ENCODE measurements at places on chromosomes 5 and 9. TPM values are rescaled to one million over a fixed set of nuclear protein-coding genes. Genes with fewer than 3 reads are reported as not detected.

DNA sequence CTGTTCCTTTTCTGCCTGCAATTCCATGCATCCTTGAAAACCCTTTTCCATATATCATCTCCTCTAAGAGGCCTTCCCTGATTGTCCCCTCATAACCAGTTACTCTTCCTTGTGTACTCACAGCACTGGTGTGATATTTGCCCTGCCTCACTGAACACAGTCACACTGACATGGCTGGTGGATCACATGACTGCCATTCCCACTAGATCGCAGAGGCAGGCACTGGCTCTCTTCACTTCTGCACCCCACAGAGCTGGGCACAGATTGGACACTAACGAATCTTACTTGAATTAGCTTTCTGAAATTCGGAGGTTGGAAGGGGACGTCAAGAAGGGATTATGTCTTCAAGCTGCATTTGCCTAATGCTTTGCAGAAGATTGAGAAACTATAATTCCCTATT lies 208.0 kb downstream of the PAPPA start:
- DNase-seq = no peak

GRCh38 chr9:120659209-120659608 lies 55.1 kb downstream of the MEGF9 start:
- no peak for DNase-seq

DNA sequence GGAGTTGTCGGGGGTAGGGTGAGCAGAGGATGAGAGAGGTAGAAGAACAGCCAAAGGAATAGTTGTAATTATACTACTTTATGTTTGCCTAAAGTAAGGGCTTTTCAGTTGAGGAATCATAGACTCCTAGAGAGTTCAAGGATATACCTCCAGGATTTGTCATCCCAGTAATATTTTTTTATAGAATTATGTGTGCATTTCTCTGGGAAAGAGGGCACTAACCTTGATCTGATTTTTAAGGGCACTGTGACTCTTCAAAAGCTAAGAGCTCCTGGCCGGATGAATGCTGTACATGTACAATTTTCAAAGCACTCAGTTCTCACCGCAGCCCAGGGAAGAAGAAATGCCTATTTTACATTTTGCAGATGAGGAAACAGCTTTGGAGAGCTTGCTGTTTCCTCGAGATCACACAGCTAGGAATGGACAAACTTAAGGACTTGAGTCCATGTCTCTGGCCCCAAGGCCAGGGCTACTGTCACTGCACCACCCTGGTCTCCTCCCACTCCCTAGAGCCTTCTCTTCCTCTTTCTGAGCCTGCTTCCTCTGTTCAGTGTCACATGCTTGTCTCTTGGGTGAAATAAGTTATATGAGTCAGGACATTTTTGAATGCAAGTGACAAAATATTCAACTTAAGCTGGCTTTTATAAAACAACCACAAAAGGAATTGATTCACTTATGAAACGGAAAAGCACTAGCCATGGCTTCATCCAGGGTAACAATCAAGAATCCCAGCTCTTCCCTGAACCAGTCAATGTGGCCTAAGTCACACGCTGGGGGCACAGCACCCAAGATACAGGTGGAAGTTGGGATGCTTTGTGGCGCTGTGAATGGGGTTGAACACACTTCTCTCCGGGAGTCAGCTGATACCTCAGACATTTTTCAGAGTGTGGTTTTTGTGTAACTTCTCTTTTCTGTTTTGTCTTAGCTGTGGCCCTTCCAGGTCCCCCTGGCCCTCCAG lies 45.7 kb upstream of the TGFBR1 start:
- DNase-seq = no peak

GRCh38 chr5:151624476-151624875 lies 33.3 kb upstream of the FAT2 start:
- no peak for DNase-seq

DNA sequence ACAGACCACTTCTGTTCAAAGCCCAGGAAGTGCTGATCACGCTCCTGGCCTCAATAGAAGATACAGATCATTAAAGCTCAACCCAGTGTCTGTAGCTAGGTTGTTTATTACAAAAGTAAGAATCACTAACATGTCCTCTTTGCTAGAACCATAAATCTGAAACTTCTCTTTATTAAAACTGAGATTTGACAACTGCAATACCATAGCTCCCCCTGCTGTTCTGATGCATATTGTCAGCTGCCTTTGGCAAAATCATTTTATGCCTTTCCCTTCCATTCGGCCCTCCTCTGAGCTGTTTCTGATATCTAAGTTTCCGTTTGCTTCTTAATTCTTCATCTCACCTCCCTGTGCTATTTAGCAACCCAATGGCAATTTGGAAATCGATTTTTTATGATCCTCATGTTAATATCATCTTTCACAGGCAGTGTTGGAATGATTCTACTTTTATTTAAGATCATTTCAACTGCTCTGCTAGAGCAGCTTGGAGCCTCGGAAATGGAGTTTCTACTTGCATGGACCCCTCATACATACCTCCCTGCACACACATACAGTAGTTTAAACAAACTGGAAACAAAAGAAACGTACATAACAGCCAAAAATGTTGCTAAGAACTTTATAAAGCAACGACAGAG lies 998.8 kb downstream of the MAT2B start:
- DNase-seq = peak; percentile 66

- peak; percentile 95 for DNase-seq
Measured at GRCh38 chr5:157611571-157612476, 36.2 kb upstream of the ADAM19 start.

DNA sequence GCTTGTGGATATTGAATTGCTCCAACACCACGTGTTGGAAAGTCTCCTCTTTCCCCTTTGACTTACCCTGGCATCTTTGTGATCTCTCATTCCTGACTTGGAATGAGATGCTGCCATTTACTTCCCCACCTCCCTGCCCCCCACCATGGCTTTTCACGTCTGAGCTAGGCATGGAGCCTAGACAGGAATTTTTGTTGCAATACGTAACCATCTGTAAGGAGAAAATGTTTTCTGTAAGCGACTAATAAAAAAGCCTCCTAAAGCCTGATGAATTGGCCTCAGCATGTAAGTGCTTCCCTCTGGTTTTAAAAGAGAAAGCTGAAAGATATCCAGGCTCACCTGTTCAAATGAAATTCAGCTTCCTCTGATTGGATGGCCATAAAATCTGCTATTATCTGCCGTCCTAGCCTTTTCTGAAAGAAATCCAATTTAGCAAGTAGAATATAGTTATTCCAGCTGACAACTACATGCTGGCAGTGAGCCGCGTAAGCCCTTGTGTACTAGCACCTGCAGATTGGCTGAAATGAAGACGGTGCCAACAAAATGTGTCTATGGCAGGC lies 200.1 kb downstream of the NSG2 start:
- no peak for DNase-seq

GRCh38 chr5:78787783-78788182 lies 139.2 kb upstream of the LHFPL2 start:
- DNase-seq = no peak

The RETREG1 gene
- 0.16 TPM for total RNA-seq

GRCh38 chr5:30959238-30959637 lies 234.2 kb upstream of the CDH6 start:
- no peak for DNase-seq

DNA sequence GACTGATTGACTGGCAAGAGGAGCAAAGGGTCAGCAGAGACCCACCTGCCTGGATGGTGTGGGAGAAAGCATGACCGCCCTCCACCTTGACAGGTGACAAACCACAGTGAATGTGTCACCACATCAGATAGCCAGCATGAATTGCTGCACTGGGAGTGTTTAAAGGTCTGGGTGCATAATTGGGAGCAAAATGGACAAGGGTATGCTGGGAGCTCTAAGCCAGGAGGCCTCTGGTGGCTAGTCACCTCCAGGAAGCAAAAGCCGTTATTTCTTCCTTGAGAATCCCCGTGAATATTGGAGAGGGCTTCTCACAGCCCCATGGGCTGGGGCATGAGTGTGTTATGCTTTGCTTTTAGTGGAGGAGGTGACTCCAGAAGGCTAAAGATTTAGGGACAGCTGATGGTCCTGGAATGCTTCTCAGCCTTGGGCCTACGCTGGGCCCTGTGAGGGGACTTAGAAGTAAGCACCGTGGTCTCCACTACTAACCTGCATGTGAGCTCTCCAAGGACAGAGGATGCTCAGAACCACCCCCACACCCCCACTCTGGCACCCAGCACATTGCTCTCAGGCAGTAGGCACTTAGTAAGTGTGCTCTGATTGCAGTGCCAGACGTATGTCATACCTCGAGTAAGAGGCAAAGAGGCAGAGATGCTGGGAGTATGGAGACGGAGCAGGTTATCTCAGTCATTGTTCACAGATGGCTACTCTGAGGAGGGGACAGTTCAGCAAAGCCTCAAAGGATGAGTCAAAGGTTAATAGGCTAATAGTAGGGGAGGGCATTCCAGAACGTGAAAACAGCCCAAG lies 9.1 kb upstream of the IRF1 start:
- no peak for DNase-seq

DNA sequence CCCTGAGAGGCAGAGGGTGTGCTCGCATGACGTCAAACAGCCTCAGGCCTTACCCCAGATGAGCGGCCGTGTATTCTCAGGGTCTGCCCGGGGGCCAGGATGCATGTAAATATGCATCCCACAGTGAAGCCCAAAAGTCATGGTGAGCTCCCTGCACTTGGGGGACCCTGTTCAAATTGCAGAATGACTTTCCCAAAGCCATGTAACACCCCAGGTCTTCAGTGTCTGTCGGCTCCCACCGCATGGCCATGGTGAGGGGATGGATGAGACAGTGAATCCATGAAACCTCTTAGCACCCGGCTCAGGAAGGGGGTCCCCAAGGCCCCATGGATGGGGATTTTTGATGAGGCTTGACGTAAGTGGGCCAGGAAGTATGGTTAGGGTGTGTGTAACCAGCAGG lies 9.3 kb upstream of the COL5A1 start:
- DNase-seq = peak; percentile 3

The TSLP gene
- total RNA-seq = 0.69 TPM

- no peak for DNase-seq
Measured at GRCh38 chr5:100023536-100023935, 511.6 kb upstream of the FAM174A start.

GRCh38 chr9:94644543-94644942 lies 5.2 kb upstream of the FBP1 start:
- DNase-seq = no peak

DNA sequence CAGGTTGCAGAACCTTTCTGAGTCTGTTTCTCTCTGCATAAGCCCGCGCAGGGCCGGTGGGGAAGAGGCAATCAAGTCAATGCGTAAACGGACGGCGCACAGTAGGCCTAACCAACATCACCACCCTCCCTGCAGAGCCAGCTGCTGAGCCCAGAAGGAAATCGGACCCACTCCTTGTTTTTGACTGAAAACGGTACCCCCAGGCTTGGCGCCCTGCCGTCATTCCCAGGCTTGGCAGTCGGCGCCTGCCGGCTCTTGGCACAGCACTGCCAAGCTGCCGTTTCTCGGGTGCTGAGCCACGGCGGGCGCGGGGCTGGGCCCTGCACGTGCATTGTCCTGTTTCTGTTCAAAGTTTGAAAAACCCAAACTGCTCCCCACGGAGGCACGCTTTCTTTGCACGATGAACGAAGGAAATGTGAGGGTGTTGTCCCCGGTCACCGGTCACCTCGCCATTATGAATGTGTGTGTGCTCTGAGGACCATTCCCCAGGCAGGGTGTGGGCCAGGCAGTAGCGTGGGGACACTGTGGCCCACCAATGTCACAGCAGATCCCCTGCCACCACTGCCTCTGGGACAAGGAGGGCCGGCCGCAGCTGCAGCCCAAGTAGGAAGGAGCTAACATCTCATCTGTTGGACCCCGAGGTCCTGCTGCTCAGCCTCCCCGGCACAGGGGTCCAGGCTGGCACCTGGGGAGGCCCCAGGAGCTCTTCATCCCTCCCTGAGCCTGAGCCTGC lies 20.1 kb downstream of the FIBCD1 start:
- no peak for DNase-seq

DNA sequence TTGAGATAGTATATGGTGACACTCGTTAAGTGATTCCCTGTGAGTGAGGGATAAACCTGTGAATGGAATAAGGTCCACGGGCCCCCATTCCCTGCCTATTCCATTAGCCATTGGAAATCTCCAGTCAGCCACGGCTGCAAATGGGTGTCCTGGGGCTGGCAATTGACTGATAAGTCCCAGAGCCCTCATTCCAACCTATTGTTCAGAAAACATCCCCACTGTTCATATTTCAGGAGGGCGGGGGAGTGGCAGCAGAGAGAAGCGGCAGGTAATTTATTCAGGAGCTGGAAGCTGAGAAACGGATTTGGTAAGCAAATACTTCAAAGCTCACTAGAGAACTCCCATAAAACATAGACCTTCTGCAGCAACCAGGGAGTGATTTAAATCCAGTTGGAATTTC lies 42.0 kb downstream of the TMEM174 start:
- no peak for DNase-seq

The AQP7 gene
- 0.32 TPM for total RNA-seq

The LURAP1L gene
- 5.3 TPM for total RNA-seq

DNA sequence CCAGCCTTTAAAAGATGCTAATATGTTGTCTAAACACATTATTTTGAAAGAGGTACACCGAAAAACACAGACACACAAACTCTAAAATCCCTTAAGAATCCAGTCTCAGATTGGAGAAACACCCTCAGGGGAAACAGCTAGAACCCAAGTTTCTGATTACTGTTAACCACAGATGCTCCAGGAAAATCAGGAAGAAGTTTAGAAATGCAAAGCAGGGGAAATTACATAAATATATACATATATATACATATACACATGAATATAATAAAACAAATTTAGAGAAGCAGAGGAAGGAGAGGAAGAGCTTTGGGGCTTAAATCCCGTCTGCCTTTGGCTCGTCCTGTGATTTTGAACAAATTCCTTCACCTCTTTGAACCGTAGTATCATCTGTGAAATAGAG lies 73.2 kb upstream of the KLF4 start:
- no peak for DNase-seq

The EFNA5 gene
- 32.7 TPM for total RNA-seq

GRCh38 chr5:53405396-53405795 lies 75.0 kb upstream of the FST start:
- DNase-seq = no peak

- DNase-seq = no peak
Measured at GRCh38 chr9:21082671-21083070, 4.9 kb upstream of the IFNB1 start.

DNA sequence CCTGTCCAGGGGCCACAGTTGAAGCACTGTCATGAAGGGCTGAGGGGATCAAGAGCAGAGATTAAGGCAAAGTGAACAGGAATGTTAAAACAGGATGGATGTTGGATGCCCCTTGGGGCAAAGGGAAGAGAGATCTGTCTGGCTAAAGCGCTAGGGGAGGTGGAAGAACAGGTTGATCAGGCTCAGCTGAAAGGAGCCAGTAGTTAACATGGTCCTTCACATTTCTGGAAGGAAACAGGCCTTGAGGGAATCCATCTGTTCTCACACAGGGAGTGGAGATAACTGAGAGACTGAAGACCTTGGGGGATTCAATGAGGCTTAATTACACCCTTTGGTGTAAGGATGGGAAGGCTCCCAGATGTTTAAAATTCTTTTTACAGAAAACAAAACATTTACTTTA lies 5.8 kb downstream of the HAPLN1 start:
- no peak for DNase-seq
